ENCODE measurements at places on chromosomes 11 and 22.
A peak's percentile ranks its signal among the peaks of the same experiment; 100 is the strongest.

- DNase-seq = no peak
Observed at GRCh38 chr11:790721-791564, 1.1 kb upstream of the CEND1 start.

DNA sequence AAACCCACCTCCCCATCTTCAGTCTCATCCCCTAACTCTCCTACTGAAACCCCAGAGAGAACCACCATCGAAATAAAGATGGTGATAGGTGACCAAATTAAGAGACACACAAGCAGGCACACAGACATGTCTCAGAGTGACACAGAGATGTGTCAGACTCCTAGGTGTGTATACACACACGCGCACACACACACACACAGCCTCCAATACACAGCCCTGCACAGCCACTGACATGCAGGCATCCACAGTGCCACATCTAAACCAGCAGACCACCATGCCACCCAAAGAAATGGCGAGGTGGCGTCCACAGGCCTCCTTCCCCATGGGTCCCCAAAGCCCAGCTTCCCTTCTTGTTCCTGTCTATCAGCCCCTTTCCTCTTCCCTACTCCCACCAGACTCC lies 27.4 kb downstream of the NRXN2 start:
- DNase-seq = no peak

DNA sequence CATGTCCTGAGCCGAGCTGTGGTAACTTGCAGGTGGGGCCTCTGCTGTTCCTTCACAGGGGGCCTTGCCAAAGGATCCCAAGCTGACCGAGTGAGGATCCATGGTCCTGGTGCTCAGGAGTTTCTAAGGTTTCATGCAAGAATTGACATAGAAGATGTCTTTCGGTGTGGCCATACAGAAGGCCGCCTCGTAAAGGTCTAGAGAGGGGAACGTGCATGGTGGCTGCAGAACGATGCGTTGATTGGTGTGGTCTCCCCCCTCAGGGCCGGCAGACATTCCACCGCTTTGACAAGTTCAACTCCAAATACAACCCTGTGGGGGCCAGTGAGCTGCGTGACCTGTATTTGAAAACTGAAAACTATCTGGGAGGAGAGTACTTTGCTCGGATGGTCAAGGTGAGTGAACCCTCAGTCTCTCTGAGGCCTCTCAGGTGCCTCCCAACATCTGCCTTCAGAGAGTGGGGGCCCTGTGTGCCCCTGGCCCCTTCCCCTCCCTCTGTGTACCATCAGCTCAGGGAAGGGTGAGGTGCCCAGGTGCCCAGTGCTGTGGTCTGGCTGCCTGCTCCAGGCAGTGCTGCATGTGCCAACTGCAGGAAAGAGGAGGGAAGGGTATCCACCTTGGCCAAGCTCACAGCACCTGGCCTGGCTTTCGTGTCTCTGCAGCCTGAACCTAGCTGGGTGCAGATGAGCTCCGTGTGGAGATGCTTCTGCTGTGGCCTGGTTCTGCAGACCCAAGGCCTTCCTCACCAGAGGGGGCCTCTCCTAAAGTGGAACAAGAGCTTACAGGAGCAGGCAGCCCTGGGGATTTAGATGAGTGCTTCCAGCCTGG lies 39.8 kb downstream of the AMPD3 start:
- DNase-seq = no peak

- DNase-seq = no peak
Observed at GRCh38 chr11:129451524-129451923, 75.9 kb downstream of the BARX2 start.

GRCh38 chr22:45645526-45646414 lies 25.9 kb upstream of the ATXN10 start:
- DNase-seq = peak; percentile 78

DNA sequence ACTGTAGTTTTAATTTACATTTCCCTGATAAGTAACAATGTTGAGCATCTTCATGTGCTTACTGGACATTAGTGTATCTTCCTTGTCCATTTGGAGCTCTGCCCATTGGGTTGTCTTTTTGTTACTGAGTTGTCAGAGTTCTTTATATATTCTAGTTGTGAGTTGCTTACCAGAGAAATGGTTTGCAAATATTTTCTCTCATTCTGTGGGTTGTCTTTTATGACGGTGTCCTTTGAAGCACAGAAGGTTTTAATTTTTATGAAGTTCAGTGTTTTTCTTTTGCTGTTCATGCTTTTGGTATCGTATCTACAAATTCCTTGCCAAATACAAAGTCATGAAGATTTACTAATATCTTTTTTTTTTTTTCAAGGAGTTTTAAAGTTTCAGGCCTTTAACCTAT lies 42.4 kb downstream of the ZBTB44 start:
- DNase-seq = no peak

GRCh38 chr11:22775248-22775647 lies 54.4 kb downstream of the SVIP start:
- no peak for DNase-seq

GRCh38 chr11:1827095-1827813 lies 7.5 kb upstream of the SYT8 start:
- DNase-seq = no peak

DNA sequence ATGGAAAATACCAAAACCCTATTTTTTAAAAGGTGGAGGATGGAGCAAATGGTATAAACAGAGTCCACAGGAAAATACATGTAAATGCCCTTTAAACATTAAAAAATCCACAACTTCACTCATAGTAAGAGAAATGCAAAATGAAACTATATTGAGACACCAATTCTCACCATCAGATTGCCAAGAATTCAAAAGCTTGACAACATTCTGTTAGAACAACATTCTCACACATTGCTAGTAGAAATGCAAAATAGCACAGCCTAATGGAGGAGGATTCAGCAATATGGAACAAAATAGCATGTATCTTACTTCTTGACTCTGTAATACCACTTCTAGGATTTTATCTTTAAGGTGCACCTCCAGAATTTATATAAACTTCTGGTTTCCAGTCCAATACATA lies 351.8 kb downstream of the NXPE2 start:
- no peak for DNase-seq

Measured in CD4-positive, alpha-beta T cell treated with Interleukin-10 for 1 hour (primary cell).